CD4-positive, alpha-beta T cell treated with Interferon alpha-2 for 1 hour (primary cell): ENCODE measurements at places on chromosomes 16 and 17.

- DNase-seq = no peak
These were observed 201.3 kb downstream of the KATNIP start for GRCh38 chr16:27751233-27751632.

DNA sequence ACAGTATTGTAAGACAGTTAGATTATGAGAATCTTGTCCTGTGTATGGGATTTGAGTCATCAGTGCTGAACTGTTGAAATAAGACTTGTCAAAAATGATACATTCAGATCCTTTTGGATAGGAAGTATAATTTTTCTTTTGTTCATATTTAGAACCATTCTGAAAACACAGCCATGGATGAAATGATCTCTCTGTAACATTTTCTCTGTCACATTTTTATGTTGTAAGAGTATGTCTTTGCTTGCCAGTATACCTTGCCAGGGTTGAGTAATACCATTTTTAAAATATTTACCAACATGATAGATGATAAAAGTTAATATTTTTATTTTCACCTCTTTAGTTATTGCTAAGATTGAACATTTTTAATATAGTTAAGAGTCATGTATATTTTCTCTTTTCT is 45.0 kb downstream of the NSRP1 start:
- DNase-seq = no peak

DNA sequence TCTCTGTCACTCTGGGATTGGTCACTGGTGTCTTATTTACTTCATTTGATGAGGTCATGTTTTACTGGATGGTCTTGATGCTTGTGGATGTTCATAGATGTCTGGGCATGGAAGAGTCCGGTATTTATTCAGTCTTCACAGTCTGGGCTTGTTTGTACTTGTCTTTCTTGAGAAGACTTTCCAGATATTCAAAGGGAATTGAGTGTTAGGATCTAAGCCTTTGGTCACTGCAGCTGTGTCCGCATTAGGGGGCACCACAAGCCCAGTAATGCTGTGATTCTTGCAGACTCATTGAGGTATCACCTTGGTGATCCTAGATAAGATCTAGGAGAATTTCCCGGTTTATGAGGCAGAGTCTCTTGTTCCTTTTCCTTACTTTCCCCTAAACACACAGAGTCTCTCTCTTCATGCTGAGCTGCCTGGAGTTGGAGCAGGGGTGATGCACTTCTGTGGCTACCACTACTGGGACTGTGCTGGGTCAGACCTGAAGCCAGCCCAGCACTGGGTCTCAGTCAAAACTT is 214.7 kb downstream of the SPECC1 start:
- no peak for DNase-seq

GRCh38 chr17:73604476-73604875 is 39.8 kb downstream of the SDK2 start:
- DNase-seq = no peak

GRCh38 chr17:14731591-14731990 is 430.7 kb downstream of the HS3ST3B1 start:
- no peak for DNase-seq

GRCh38 chr16:53152329-53152728 is 97.5 kb downstream of the CHD9 start:
- DNase-seq = no peak

GRCh38 chr17:81322271-81323082 is 27.4 kb upstream of the SLC38A10 start:
- DNase-seq = peak; percentile 55

- DNase-seq = peak; percentile 84
These were observed 550 bp upstream of the RNF213 start for GRCh38 chr17:80260069-80260535.

DNA sequence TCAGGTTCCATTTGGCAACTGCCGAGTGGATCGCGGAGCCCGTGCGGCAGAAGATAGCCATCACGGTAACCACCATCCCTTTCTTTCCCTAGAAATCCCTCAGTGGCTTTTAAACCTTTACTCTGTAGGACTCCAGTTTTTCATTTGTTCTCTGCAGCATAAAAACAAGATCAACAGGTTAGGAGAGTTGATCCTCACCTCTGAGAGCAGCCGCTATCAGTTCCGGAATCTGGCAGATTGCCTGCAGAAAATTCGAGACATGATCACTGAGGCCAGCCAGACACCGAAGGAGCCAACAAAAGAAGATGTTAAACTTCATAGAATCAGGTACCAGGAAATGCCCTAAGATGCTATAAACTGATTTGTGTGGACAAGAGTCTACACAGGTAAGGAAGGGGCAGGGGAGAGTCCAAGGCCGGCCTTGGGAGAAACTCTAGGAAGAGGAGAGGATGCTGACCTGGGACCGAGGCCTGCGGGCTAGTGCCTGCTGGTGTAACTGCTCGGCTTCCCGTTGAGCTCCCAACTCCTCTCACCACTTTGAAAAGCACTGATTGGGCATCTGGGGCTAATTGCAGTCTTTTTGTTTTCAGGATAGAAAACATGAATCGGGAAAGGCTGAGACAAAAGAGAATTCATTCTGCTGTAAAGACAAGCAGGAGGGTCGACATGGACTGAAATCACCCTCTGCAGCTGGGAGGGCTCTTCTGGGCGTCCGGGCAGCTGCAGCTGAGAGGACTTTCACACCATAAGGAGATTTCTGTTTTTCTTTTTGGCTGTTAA is 8.1 kb downstream of the MRPL58 start:
- no peak for DNase-seq

DNA sequence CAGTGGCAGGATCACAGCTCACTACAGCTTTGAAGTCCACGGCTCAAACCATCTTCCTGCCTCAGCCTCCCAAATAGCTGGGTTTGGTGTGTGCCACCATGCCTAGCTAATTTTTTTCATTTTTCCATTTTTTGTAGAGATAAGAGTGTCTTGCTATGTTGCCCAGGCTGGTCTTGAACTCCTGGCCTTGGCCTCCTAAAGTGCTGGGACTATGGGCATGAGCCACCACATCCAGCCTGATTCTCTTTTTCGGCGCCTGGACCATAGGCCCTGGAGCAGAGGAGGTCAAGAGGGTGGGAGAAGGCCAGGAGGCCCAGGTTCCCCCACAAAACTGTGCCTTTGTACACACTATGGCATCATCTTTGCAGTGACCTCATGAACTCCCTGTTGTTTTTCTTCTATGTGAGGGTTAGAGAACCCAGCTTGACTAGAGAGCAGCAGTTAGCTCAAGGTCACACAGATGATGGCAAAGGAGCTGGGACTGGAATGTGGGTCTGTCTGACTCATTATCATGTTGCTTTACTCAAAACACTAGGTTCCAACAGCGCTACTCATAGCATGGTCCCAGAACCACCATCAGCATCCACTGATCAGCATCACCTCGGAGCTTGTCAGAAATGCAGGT is 16.3 kb downstream of the SCN4A start:
- no peak for DNase-seq

DNA sequence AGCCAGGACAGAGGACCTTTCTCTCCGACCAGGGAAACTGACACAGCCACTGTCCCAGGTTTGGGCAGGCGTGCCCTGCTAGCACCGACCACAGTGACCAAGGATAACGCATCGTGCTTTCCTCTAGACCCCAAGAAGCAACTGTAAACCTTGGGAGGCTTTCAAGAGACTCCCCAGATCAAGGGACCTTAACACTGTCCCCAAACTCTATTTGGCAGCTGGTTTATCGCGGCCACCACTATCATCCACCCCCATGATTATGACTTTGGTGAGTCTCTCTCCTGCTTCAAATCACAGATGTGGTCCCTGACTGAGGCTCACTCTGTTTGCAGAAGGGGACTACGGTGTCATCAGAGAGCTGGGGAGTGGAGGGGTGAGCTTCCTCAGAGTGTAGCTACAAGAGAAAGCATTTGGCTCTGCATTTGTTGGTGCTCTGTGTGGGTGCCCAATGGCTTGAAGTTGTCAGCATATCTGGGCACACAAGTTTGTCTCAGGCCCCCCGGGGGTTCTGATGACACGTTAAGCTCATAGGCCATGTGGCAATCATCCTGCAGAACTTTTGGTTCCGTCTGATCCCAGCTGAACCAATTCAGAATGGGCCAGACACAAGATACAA is 408.0 kb downstream of the SLC39A11 start:
- no peak for DNase-seq

GRCh38 chr16:27366687-27367460 is 35.1 kb upstream of the IL21R start:
- DNase-seq = no peak

DNA sequence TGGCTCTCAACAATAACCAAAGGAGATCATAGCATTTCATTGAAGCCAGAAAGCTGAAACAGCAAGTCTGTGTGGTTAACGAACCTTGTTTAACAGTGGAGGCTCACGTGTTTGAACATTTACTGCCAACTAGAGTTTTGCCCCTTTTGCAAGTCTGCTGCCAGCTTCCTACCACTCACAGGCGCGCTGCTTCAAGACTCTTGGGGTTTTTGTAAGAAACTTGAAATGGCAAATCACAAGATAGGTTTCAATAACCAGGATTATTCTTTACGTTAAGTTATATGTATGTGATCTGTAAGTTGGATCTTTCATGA is 1.2 kb downstream of the SNTB2 start:
- DNase-seq = no peak

DNA sequence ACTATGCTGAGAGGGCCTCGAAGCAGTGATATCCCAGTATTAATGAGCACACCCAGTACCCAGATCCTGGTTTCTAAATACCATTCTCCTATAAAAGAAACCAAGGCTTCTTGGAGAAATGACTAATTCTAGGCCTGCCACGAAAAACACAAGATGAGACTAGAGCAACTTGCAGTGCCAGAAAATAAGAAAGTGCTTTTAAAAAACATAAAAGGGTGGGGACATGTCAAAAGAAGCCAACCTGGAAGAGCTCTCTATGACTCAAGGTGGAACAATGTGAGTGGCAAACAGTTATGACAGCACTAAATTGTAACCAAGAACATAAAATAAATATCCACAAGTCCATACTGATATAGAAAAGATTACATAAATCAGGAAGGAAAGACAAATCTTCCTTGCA is 153.2 kb upstream of the KCNJ18 start:
- no peak for DNase-seq

- no peak for DNase-seq
These were observed 507.8 kb upstream of the EEF2KMT start for GRCh38 chr16:5605404-5605803.

GRCh38 chr16:52515068-52515671 is 31.8 kb downstream of the TOX3 start:
- DNase-seq = no peak

DNA sequence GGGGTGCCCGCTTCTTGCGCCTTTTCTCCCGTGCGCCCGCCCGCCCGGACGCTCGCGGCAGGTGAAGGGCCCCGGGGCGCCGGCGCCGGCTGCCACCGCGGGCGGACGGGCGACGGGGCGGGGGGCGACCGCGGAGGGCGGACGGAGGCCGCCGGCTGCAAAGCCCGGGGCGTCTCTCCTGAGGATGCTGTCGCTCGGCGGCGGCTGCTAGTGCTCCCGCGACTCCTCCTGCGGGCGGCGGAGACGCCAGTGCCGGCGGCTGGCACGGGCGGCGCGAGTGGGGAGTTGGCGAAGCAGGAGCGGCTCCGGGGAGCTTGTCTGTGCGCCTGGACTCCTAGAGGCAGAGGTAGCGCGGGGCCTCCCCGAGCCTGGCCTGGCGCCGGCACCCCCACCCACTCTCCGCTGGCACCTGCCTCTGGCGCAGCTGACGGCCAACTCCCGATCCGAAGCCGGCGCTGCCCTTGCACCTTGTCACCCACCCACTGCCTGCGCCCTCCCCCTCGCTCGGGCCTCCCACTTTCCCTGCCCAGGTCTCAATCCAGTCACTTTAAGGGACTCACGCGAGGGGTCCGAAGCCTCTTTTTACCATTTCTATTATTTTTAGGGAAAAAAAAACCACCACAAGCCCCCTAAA is at the start of gene FAM20A:
Gene FAM20A, minus strand, starts transcription at position 437 of the 634 bp plus-strand sequence. CDS start 701 bp downstream, outside the sequence.
- no peak for DNase-seq
